ENCODE measurements at places on chromosomes 5 and 9. TPM values are rescaled to one million over a fixed set of nuclear protein-coding genes. Genes with fewer than 3 reads are reported as not detected.

Gene MARCOL
- not detected for polyA plus RNA-seq

Gene HTR4
- polyA plus RNA-seq = 0.20 TPM

GRCh38 chr9:96133321-96134021 lies 168.5 kb downstream of the HSD17B3 start:
- no peak for DNase-seq

GRCh38 chr5:179487145-179487544 lies 63.2 kb upstream of the RUFY1 start:
- no peak for DNase-seq

GRCh38 chr5:107653685-107654084 lies 17.1 kb downstream of the EFNA5 start:
- DNase-seq = no peak

All from liver (tissue), 10 donors.